Dorsolateral prefrontal cortex (tissue), 122 donors: ENCODE measurements at places on chromosomes 3 and 15. TPM values are rescaled to one million over a fixed set of nuclear protein-coding genes. Genes with fewer than 3 reads are reported as not detected.

The NOP10 gene
- 42.6 TPM for total RNA-seq

The DPPA4 gene
- total RNA-seq: not detected

The ENTPD3 gene
- total RNA-seq: 17.1 TPM

The FES gene
- 16.2 TPM for total RNA-seq

DNA sequence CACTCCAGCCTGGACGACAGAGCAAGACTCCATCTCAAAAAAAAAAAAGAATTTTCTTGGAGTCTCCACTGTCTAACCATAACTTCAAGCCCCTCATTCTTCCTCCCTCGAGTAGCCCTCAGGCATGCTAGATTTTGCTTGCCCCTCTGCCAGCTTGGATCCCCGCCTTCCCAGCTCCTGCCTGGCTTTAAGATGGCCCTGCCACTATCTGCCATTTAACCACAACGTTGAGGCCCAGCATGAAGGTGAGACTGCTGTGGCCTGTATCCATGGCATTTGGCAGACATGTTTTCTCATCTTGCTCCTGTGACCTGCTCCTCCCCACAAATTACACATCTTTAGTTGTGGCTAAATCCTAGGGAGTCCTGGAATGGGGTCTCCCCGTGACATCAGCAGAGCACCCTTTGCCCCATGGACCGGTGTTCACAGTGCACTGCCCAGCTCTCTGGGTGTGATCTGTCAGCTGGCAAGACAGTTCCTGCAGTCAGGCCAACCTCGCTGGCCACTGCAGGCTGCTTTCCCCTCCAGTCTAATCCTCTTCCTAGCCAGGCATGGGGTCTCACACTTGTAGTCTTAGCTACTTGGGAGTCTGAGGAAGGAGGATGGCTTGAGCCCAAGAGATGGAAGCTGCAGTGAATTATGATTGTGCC, 10.4 kb downstream of the VPS18 start:
- DNase-seq: no peak

The CRYGS gene
- 5.0 TPM for total RNA-seq

- DNase-seq: no peak
Measured at GRCh38 chr3:63473641-63474166, 178.8 kb upstream of the SNTN start.

DNA sequence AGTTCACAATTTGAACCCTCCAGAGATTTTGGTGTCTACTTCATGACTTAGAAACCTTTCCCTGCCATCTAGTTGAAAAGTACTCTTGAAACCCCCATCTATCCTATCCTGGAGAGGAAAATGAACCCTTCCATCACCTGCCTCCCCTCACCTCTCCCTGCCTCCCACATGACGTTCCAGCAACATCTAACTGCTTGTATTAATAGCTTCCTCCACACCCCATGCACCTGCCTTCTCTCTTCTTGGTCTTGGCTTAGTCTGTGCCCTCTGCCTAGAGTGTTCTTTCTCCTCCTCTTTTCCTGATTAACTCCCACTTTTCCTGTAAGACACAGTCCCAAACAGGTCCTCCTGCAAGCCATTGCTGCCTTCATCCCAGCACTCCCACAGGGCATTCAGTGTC, 107.8 kb downstream of the LIPC start:
- no peak for DNase-seq

The CPEB1 gene
- total RNA-seq: 72.0 TPM

- DNase-seq: no peak
Measured at GRCh38 chr3:128036119-128036518, 16.1 kb upstream of the SEC61A1 start.

DNA sequence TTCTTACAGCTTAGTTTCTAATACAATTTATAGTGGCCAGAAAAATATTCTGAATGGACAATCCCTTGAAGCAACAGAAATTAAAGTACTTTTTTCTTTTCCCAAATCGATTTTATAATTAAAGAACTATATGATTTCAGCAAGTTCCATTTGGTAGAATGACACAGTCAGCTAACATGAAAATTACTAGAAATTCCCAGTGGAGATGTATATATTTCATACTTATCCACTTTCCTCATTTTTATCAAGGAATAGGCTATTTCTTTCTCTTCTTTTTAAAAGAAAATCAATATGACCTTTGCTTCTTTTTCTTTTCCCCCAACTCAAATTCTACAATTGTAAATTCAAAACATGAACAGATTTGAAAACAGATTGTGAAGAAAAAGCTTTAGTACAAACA, 6.4 kb upstream of the CTNNB1 start:
- DNase-seq: no peak

DNA sequence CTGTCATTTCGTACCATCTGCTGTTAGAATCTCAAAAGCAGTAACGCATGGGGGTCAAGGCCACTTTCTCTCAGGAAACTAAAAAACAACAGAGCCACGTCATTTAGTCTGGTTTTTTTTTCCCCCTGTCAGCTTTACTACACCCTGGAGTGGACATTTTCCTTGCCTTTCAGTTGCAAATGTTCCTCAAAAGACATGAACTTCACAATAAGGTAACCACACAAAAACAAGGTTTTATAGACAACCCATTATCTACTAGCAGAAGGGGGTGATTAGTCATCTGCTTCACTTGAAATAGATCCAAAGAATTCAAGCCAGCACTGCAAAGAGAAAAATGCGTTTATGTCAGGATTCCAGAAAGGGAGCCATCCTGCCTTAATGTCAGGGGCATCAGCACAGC, 171.8 kb upstream of the CDIN1 start:
- DNase-seq: no peak

GRCh38 chr3:37712918-37713817, 148.5 kb upstream of the CTDSPL start:
- no peak for DNase-seq

The SLC28A1 gene
- total RNA-seq: not detected

GRCh38 chr15:80560601-80561400, 134.3 kb upstream of the ABHD17C start:
- no peak for DNase-seq

DNA sequence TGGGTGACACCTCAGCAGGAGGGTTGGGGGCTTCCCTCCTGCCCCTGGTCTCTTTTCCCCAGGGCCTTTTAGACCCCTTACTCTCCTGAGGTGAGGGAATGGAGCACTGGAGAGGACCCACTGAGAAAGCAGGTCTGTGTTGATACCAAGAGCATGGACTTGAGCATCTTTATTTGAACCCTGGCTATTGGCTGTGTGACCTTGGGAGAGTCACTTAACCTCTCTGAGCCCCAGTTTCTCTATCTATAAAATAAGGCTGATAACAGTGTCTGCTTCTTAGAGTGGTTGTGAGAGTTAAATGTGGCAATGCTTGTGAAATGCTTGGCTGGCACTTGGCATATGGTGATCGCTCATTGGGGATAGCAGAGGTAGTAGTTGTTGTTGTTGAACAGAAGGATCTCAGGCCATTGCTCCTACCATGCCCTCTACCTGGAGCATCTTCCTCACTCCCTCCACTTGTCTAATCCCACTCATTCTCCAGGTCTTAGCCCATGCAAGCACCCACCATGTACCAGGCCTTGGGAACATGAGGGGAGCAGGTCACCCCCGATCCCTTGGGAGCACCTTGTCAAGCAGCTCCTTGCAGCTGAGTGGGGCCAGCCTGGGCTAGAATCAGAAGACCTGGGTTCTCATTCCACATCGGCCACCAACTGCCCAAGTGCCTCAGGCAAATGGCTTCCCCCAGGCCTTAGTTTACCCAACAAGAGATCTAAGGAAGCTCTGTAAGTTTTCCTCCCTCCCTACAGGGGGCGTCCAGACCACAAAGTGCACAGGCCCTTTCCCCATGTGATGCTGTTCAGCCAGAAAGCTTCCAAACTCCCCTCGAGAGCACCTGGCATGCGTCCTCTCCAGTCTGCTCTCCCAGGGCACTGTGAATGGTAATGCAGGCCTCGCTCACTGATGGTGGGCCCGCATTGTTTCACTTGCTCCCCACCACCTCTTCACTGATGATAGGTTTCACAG, 96.7 kb downstream of the LSM3 start:
- DNase-seq: no peak

DNA sequence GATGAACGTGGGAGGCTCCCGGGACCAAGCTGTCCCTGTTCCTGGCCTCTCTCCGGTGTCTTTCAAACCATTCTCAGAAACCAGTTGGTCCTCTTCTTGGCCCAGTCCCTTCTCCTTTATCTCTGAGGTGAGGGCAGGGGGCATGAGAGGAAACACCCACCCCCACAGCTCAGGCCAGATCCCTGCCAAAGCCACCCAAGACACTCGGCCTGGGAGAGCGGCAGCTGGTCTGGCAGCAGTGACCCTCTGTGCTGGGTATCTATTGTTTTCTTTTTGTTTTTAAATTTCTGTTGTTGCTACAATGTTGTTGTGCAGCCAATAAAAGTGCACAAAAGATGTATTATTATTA, 27.3 kb downstream of the ACSBG1 start:
- no peak for DNase-seq

DNA sequence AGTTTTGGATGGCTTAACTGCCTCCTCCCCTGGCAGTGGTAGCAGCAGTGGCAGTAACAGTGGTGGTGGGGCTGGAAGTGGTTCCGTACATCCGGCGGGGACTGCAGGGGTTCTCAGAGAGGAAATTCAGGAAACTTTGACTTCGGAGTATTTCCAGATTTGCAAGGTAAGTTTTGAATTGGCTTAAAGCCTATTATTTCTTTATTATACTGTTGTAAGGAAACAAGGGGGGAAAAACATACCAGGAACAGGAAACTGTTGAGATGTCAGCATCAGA, 1.5 kb downstream of the STXBP5L start:
- DNase-seq: no peak

The SYNPR gene
- total RNA-seq: 111 TPM

The SCAP gene
- total RNA-seq: 95.9 TPM

DNA sequence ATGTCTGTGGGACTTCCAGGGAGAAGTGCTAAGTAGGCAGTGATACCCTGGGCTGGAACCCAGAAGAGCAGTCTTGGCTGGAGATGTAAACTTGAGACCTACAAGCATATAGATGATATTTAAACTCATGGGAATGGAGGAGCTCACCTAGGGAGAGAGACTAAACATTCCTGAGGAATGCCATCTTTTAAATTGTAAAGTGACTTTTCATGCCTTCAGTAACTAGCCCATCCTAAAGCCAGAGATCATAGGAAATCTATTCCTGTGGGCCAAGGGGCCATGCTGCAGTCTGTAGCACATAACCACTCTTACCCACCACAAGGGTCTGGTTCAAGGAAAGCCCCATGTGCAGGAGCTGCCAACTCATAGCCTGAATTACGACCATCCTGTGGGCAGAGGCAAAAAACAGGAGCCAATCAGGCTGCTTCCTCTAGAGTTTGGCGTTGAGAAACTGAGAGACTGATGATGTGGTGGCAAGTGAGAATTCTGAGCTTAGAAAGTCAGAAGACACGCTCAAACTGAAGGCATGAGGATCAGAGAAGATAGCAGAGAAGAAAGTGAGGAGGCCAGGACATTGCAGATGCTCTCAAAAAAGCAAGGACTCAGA, 37.5 kb downstream of the CTDSPL start:
- no peak for DNase-seq

DNA sequence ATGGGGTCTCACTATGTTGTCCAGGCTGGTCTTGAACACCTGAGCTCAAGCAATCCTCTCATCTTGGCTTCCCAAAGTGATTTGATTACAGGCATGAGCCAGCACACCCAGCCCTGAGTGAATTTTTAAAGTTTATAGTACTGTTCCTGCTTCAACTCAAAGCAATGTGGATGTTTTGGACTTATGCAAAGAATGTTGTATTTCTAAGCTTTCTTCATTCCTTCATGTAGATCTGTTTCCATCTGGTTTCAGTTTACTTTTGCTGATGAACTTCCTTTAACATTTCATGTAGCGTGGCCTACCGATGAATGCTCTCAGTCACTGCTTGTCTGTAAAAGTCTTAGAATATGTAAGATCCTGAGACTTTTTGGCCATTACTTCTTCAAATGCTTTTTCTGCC, 23.2 kb downstream of the NRG4 start:
- DNase-seq: no peak

The PKM gene
- total RNA-seq: 1,175 TPM

The SLC38A3 gene
- total RNA-seq: 35.4 TPM

DNA sequence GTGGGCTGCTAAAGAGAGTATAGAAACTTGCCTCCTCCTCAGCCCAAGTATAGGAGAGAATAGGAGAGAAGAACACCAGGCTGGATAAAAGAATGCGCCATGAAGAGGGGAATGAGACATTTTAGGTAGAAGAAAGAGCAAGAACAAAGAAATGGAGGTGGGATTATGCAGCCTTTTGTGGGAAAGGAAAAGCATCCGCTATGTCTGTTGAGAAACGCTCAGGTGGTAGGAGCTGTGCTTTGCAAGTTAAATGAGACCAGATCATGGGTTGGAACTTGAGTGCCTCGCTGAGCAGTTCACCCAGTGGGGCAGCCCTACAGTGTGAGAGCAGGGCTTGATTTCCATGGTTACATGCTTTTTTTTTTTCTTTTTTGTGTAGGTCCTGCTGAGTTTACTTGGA, 11.5 kb upstream of the RTP1 start:
- no peak for DNase-seq

The SRGAP3 gene
- 163 TPM for total RNA-seq

DNA sequence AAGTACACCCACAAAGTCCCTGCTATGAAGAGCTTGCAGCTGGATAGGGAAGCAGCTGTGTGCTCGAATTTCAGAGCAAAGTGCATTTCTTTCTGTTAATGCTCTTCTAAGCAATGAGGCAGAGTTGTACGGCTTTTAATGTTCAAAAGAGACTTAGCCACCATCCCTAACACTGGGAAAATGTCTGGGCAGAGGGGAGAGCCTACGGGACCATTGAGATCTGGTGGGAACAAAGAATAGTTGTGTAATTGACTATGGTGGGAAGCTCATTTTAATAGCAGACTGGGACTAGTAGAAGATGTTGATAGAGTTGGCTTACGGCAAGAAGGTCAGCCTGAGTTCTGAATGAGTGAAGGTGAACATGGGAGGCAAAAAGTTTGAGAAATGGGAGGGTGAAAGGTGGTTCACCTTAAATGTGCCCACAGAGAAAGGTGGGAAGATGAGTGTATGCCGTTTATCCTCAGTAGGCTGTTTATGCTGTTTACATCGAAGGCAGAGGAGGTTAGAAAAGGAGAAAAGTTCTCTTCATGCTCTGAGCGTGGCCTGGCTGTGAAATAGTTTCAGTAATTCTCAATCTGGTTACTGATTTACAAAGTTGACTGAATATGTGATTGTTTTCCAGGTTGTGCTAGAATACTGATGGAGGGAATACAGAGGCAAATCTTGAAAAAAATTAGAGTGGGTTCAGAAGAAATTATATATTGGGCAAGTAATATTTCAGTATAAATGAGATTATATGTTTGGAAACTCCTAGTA, 22.9 kb upstream of the UTS2B start:
- DNase-seq: no peak

The PARP15 gene
- total RNA-seq: 0.71 TPM

The TBC1D2B gene
- 36.4 TPM for total RNA-seq

The ALDH1A3 gene
- 10.8 TPM for total RNA-seq

The DZIP1L gene
- total RNA-seq: 12.3 TPM

DNA sequence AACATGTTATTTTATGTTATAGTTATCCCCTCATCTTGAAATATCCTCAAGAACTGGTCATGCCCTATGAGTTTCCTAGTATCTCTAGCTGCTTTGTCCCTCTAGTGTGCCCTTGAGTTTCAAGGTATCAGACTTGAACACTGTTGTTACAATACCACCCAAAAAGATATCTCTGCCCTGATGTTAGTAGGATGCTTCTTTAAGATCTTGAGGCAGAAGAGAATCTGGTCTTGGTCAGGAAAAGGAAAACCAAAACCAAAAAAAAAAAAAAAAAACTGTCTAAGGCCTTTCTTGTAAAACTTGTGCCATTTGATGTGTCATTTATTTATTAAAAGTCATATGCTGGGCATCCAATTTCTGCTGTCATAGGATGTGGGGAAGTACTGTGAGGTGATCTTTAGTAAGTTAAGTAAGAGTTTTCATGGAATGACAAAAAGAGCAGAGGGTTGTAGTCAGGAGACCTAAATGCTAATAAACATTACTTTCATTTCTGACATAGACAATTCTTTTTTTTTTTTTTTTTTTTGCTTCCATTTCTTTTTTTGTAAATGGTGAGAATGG, 229.7 kb downstream of the NECTIN3 start:
- no peak for DNase-seq
